ENCODE measurements at places on chromosomes 3 and 15.

DNA sequence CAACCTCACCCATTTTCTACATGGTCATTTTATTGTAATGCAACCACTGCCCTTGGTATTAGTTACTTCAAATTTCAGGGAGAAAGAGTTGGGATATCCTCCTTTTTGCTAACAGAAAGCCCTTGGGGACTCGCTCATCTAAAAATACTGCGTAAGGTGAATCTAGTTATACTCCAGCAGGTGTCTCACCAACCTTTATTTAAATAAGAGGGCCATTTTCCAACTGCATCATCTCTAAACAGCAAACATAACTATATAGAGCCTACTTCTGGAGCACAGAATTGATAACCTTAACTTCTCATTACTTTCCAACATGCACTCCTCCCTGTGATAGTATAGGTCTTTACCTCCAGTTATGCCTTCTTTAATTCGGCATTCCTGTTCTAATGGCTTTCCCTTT is 77.5 kb downstream of the TBL1XR1 start:
- no peak for DNase-seq

DNA sequence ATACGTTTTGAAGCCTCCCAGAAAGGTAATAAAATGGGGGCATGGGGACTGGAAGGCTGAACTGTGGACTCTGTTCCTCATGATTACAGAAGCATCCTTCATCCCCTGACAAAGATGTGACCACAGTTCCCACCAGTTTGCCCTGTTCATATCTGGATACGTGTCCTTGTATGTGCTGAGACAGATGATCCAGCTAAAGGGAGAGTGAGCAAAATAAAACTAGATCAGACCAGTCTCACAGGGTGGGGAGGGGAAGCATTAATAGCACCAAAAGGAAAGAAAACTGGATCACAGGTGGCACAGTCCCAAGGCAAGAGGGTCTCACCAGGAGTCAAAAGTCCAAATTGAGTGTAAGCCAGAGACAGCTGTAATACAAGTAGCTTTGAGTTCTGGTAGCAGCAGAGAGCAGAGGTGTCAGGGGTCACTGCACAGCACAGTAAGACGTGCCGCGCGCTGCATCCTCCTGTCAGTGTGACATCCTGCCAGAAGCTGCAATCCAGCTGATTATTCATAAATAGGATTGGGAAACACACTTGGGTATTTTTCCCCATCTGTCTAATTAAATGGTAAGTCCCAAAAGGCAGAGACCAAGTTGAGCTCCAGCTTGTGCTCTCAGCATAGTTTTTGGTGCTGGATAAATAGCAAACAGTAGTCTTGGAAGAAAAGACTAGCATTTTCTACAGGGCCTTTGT is 560.0 kb upstream of the CFAP20DC start:
- peak; percentile 8 for DNase-seq

- DNase-seq: no peak
Observed at GRCh38 chr3:11964553-11964952, 39.6 kb upstream of the SYN2 start.

GRCh38 chr3:76024640-76025039 is 239.3 kb upstream of the ZNF717 start:
- no peak for DNase-seq

- no peak for DNase-seq
Observed at GRCh38 chr3:107289354-107289753, 87.9 kb upstream of the CCDC54 start.

GRCh38 chr3:71978150-71978721 is 193.3 kb upstream of the PROK2 start:
- no peak for DNase-seq

DNA sequence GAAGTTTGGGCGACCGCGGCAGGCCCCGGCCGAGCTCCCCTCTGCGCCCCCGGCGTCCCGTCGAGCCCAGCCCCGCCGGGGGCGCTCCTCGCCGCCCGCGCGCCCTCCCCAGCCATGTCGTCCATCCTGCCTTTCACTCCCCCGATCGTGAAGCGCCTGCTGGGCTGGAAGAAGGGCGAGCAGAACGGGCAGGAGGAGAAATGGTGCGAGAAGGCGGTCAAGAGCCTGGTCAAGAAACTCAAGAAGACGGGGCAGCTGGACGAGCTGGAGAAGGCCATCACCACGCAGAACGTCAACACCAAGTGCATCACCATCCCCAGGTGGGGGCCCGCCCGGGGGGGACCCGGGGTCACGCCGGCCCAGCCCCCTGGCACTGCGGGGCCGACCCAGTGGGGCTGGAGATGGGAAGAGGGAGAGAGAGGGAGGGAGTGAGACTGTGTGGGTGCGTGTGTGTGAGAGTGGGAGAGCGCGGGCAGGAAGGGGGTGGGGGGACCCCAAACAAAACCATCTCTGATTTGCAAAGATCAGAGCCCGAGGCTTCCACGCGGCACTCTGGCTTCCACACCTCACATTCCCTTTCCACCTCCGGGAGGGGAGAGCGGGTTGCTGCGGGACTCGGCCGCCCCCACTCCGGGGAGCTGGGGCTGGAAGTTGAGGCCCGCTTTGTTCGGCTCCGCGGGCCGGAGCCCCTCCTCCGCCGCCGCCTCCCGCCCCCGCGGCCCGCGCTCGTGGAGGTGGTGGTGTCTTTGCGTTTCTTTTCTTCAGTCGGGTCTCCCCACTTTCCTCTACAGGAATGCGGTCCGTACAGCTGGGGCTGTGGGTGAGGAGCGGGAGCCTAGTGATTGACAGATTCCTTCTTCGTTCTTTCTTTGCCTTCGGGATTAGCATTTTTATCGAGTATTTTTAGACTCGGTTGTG is 898 bp downstream of the SMAD3 start:
- no peak for DNase-seq

DNA sequence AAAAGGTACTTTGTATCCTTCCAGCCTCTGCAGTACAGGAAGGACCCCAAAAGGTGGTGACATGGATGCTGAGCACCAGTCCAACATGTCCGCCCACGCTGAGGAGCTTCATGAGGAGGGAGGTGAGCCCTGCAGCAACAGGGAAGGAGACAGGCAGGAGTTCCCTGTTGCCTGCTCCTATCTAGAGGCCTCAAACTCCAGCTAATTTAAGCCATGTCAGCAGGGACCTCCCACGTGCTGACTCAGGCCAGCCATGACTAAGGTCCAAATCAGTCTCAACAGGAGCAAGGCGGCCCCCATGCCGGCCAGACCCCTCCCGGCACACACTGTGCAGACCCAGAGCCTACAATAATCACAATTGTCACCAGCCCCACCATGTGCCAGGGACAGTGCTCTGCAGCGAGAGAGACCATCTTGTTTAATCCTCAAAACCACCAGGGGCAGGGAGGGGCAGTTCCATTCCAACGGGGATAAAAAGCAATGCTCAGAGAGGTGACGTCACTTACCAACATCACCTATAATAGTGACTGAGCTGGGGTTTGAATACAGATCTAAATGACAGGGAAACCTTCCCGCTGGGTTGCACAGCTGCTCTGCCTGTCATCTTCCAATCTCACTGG is 54.5 kb upstream of the GATA2 start:
- DNase-seq: no peak

- no peak for DNase-seq
Observed at GRCh38 chr3:193971261-193971751, 164.6 kb upstream of the HES1 start.

- DNase-seq: no peak
Observed at GRCh38 chr15:65189102-65189740, 4.1 kb upstream of the CLPX start.

GRCh38 chr3:124972457-124972856 is 37.9 kb upstream of the MUC13 start:
- DNase-seq: no peak

DNA sequence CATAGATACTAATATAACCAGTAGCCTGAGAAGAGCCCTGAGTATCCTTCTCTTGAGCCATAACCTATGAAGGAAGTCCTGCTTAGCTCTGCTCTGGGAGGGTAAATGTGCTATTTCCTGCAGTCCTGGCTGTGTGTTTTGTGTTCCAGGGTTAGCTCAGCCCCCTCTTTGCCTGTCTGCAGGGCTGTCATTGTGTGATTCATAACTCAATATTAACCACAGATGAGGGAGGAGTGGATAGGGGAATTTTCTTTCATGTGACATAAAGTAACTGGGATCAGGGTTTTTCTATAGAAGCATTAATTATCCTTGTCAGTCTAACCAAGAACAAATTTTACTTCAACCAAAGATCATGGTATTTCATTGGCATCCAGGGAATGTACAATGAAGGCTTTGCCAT is 183.3 kb upstream of the ZBTB20 start:
- DNase-seq: no peak

- no peak for DNase-seq
Observed at GRCh38 chr3:134699721-134700120, 48.9 kb upstream of the KY start.

GRCh38 chr15:88108477-88108876 is 148.1 kb downstream of the NTRK3 start:
- DNase-seq: no peak

DNA sequence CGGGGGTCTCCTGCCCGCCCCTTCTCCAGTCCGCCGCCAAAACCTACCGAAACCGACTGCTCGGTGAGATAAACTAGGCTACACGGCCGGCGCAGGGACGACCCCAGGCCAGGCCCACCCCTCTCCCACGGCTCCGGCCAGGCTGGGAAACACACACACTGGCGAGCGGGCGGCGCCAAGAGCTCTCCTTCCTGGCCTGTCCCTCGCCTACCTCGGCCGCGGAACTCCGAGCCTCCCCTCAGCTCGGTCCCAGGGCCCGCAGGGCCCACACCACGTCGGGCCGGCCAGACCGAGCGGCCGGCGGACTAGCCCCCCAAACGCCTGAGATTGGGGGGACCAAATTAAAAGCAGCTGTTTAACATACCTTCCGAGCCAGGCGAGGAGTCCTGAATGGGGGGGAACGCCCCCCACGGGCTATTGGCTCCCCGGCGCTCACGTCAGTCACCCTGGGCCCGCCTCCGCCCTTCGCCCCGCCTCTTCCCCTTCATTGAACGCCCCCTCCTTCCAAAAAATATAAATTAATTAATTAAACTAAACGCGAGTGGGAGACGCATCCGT is 4.0 kb upstream of the SIN3A start:
- DNase-seq: peak; percentile 70

- no peak for DNase-seq
Observed at GRCh38 chr3:61186030-61186429, 65.2 kb downstream of the FHIT start.

DNA sequence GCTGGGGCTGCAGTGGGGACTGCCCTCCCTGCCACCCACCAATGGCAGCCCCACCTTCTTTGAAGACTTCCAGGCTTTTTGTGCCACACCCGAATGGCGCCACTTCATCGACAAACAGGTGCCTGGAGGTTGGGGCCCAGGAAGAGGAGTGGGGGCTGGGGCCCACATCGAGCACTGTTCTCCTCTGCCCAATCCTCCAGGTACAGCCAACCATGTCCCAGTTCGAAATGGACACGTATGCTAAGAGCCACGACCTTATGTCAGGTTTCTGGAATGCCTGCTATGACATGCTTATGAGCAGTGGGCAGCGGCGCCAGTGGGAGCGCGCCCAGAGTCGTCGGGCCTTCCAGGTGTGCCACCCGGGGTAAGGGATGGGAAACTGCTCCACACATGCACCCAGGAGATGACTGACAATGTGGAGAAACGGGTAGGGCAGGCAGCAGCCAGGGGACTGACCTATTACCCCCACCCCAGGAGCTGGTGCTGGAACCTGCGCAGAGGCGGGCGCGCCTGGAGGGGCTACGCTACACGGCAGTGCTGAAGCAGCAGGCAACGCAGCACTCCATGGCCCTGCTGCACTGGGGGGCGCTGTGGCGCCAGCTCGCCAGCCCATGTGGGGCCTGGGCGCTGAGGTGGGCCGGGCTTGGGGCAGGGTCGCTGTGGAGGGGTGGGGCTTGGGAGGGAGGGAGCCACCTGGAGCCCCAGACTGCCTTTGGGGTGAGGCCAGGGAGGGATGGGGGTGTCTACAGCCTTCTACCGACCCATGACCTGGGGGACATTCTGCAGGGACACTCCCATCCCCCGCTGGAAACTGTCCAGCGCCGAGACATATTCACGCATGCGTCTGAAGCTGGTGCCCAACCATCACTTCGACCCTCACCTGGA is 22.9 kb downstream of the NBEAL2 start:
- DNase-seq: no peak

DNA sequence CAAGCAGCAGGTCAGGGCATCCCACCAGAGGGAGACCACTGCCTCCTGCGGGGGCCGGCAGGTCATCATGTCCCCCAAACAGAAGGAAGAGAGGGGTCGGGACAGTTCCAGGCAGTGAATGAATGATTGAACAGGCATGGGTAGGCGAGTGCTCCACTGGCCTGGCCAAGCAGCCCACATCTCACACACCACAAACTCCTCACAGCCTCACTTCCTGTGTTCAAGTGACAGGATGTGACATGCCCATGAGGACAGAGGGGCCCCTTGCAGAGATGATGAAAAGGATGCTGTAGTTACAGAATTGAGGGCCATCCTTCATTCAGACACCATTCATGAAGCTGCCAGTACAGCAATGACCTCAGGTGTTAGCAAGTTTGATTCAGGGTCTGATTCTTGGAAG is 3.7 kb downstream of the IQSEC1 start:
- no peak for DNase-seq

DNA sequence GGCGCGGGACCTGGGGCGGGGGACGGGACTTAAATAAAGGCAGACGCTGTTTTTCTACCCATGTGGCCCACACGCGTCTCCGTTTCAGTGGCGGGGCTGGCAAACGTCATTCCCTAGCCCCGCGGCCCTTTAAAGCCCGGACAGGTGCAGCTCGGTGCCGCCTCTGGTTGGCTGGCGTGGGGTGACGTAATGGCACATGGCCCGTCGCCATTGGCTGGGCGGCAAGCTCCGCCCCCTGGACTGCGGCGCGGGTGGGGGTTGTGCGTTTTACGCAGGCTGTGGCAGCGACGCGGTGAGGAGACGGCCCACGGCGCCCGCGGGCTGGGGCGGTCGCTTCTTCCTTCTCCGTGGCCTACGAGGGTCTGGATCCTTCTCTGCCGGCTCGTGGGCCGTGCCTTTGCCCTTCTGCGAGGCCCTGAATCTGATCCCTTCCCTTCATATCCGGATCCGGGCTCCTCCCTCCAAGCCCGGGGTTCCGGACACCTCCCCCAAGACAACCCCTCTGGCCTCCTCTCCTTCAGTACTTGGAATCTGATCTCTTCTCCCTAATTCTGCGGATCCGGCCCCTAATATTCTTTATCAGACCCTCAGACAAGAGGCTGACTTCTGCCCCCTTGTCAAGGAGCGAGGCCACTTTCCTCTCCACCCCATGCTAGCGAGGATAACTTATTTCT is at the start of gene CRELD1:
Gene CRELD1, plus strand, starts transcription at position 274 of the 674 bp plus-strand sequence. CDS start 605 bp downstream, outside the sequence.
- DNase-seq: peak; percentile 93

- no peak for DNase-seq
Observed at GRCh38 chr3:118501152-118501551, 533.5 kb downstream of the IGSF11 start.

GRCh38 chr15:93028632-93029213 is 60.3 kb downstream of the RGMA start:
- DNase-seq: peak; percentile 95

GRCh38 chr3:52183786-52184445 is 14.0 kb upstream of the ALAS1 start:
- no peak for DNase-seq

GRCh38 chr15:36960179-36960946 is 140.0 kb downstream of the MEIS2 start:
- DNase-seq: no peak

Data from gastrocnemius medialis (tissue), 4 donors.